ENCODE measurements at places on chromosomes 11 and 22.
A peak's percentile ranks its signal among the peaks of the same experiment; 100 is the strongest.

DNA sequence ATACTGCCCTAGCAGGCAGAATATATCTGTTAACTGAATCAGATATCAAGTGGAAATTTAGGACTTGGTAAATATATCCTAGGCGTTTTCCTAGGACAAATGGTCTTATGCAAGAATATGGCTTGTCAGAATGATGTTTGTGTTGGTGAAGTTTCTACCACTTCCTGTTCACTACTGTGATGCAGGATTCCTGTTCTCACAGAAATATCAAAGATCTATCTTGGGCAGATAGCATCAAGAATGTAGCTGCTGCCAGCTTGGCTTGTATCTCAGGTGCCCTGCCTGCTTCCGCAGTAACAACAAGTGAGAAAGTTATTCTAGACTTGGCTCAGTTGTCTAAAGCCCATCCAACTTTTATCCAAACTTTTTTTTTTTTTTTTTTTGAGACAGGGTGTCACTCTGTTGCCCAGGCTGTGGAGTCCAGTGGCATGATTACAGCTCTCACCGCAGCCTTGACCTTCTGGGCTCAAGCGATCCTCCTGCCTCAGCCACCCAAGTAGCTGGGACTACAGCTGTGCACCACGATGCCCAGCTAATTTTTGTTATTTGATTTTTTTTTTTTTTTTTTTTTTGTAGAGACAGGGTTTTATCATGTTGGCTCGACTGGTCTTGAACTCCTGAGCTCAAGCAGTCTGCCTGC is 61.3 kb downstream of the PPME1 start:
- H3K36me3 ChIP-seq = peaks cover 4% of the 10 kb centered on the region
- peak overlapping the region; percentile 56 for H3K27ac ChIP-seq
- H3K4me3 ChIP-seq = no peak overlapping the region
- no peaks in the 10 kb centered on the region for H3K27me3 ChIP-seq
- peak; percentile 7 for DNase-seq
- H3K4me1 ChIP-seq = peaks cover 8% of the 10 kb centered on the region

- no peaks in the 10 kb centered on the region for H3K27me3 ChIP-seq
- no peak overlapping the region for H3K27ac ChIP-seq
These were observed 147.0 kb upstream of the NTM start for GRCh38 chr11:131223198-131223991.

- no peaks in the 10 kb centered on the region for H3K36me3 ChIP-seq
- H3K27me3 ChIP-seq = no peaks in the 10 kb centered on the region
- no peak for DNase-seq
- no peak overlapping the region for H3K27ac ChIP-seq
- no peak overlapping the region for H3K4me3 ChIP-seq
These were observed 3.9 kb upstream of the NUP50 start for GRCh38 chr22:45159652-45160462.

DNA sequence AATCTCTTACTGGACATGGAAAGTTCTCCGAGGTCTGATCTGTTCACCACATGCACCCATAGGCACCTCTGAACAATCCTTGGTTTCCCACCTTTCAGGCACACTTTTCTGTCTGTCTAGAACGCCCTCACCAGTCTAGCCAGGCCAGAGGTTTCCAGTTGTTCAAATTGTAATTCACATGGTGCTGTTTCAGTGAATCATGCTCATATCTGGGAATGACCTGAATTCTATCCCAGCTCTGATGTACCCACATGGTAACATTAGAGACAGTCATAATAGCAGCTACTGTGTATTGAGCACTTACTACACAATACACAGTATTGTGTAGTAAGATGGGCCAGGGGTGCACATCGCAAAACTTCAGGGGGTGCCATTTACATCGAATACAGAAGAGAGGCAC is 138.2 kb downstream of the COMMD9 start:
- DNase-seq = no peak
- H3K27ac ChIP-seq = no peak overlapping the region
- H3K27me3 ChIP-seq = no peaks in the 10 kb centered on the region
- H3K36me3 ChIP-seq = no peaks in the 10 kb centered on the region
- no peak overlapping the region for H3K4me3 ChIP-seq

DNA sequence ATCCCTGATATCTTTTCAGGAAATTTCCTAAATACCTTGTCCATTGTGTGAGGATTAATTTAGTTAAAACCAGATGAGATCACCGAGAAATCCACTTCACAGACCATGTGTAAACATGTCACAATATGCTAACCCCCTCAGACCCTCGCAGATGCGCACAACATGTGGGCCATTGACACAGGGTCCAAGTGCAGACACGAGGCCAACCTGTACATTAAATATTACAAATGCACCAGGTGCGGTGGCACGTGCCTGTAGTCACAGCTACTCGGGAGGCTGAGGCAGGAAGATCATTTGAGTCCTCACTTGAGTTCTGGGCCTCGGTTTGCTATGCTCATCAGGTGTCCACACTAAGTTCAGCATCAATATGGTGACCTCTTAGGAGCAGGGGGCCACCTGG is 9.9 kb upstream of the TMPRSS4 start:
- H3K27ac ChIP-seq = no peak overlapping the region
- H3K4me1 ChIP-seq = no peaks in the 10 kb centered on the region
- H3K36me3 ChIP-seq = no peaks in the 10 kb centered on the region
- no peak overlapping the region for H3K4me3 ChIP-seq

DNA sequence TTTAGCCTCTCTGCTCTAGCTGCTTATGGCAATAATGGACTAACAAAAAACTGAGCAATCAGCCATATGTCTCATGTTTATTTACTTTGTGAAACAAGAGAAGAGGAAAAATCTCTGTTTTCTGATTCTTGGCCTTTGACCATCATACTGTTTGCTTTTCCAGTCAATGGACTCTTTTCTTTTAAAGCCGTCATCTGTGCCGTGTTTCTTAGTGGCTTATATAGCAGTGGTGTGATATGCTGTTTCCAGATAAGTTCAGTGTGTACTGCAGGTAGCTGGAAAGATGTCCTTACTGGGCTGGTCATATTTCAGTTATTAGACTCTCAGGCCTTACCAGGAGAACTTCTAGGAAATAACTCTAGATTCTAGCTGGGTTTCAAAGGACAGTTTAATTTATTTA is 33.6 kb upstream of the TECTA start:
- no peak overlapping the region for H3K4me3 ChIP-seq
- no peak overlapping the region for H3K27ac ChIP-seq
- no peaks in the 10 kb centered on the region for H3K27me3 ChIP-seq
- no peaks in the 10 kb centered on the region for H3K4me1 ChIP-seq

Data from effector memory CD4-positive, alpha-beta T cell (primary cell).